CD4-positive, alpha-beta T cell treated with Interleukin-2 at 100 ng/mL for 4 hours (primary cell): ENCODE measurements at places on chromosomes 7 and 10.
A peak's percentile ranks its signal among the peaks of the same experiment; 100 is the strongest.

DNA sequence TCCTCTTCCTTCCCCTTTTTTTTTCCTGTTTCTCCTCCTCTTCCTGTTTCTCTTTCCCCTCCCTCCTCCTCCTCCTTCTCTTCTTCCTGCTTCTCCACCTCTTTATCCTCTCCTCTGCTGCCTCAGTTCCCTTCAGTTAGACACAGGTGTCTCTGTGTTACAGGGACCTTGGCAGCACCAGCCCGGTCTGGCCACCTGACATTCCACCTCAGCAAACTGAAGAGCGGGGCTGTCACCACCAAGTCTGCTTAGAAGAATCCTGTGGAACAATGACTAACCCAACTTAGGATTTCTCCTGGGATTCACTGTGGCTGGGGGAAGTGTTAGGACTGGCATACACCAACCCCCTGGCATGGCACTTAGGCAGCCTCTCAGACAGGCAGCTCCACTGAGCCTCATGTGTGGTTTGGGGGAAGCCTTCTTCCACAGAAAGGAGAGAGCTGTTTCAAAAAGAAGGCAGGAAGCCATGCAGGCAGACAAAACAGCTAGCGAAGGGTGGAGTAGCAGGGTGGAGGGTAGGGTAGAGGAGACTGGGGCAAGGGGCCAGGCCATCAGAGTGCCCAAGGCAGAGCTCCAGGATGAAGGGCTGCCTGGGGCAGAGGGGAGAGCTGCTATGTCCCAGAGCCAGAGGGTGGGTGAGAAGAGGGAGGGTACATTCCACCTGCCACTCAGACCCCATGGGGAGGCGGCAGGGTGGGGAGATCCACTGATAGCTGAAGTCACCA lies 13.2 kb upstream of the GDF10 start:
- no peak for DNase-seq

- DNase-seq: no peak
These were observed 113.3 kb downstream of the ITGA8 start for GRCh38 chr10:15606377-15606776.

- no peak for DNase-seq
These were observed 274.0 kb downstream of the FRMD4A start for GRCh38 chr10:14056610-14057332.

- DNase-seq: no peak
These were observed 534.3 kb downstream of the PTPRN2 start for GRCh38 chr7:158053183-158053915.

GRCh38 chr10:126455766-126456405 lies 67.6 kb upstream of the ADAM12 start:
- no peak for DNase-seq

DNA sequence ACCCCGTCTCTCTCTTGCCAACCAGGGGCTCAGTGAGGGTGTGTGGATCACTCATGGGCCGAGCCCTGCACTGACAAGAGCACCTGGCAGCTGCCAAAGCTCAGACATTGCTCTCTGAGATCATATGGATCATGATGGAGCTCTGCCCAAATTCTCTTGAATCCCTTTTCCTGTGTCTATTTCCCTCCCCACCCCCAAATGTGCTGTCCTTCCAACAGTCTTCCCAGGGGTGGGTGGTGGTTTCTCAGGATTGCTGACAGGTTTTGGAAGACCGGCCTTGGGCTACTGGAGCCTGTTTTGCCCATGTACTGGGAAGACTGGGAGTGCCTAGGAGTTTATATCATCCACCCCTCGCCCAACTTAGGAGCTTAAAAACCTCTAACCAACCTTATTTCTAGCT lies 10.5 kb downstream of the ARHGAP22 start:
- no peak for DNase-seq

DNA sequence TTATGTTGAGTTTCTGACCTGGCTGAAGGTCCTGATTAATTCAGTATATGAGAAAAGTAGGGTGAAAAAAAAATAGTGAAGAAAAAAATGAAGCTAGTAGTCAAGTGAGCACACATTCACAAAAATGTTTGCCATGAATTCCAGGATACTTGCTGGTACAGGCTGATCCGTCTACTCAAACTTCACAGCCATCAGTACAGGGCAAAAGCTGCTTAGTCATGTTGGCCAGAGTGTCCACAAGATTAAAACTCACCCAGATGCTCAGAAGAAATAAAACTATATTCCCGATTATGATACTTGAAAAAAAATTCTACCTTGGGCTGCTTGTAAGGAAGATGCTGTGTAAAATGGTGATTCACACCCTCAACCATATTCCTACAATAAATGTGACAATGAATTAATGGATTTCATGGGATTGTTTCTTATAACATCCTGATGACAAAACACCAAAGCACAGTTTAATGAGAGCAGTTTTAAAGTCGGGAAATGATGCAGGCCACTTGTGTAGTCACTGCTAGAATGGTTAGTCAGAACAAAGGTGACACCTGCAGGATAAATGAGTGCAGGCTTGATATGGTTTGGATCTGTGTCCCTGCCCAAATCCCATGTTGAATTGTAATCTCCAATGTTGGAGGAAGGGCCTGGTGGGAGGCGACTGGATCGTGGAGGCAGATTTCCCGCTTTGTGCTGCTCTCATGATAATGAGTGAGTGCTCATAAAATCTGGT lies 49.2 kb upstream of the ANKRD1 start:
- no peak for DNase-seq

DNA sequence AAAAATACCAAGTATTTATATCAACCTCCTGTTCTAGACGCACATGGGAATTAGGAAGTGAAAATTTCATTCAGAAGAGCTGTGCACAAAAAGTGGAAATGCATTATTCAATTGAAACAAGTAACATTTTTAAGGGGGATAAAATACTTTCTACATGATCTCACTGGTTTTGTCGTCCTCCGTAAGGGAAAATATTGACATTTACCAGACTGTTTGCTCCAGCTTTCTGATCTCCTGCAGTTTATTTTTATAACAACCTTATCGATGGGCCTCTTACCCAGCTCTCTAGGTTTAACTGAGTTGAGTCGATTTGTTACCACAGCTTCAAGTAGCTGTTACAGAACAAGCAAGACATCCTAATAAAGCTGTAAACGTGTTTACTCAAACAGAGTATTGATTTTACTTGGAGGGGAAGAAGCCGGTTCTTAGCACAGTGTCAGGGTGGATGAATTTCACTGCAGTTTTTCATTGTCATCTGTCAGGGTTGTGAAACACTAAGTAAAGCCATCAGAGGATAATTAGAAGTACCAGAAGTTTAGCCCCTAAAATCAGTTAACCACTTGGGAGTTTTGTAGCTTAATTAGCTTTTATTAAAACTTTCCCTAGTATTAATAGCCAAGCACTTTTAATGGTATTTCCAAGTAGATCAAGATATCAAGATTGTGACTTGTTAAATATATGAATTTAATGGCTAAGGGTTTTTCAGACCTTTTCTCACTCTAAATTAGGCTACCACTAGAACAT lies 142.6 kb upstream of the KAT6B start:
- no peak for DNase-seq

DNA sequence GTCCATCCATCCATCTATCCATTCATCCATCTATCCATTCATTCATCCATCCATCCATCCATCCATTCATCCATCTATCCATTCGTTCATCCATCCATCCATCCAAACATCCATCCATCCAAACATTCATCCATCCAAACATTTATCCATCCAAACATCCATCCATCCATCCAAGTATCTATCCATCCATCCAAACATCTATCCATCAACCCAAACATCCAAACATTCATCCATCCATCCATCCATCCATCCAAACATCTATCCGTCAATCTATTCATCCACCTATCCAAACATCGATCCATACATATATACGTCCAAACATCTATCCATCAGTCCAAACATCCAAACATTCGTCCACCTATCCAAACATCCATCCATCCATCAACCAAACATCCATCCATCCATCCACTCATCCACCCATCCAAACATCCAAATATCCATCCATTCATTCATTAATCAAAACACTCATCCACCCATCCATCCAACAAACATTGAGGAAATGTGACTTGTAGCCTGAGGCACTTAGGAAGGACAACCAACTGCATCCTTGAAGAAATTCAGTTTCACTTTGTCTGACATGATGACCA lies 28.8 kb upstream of the MYH16 start:
- DNase-seq: no peak

DNA sequence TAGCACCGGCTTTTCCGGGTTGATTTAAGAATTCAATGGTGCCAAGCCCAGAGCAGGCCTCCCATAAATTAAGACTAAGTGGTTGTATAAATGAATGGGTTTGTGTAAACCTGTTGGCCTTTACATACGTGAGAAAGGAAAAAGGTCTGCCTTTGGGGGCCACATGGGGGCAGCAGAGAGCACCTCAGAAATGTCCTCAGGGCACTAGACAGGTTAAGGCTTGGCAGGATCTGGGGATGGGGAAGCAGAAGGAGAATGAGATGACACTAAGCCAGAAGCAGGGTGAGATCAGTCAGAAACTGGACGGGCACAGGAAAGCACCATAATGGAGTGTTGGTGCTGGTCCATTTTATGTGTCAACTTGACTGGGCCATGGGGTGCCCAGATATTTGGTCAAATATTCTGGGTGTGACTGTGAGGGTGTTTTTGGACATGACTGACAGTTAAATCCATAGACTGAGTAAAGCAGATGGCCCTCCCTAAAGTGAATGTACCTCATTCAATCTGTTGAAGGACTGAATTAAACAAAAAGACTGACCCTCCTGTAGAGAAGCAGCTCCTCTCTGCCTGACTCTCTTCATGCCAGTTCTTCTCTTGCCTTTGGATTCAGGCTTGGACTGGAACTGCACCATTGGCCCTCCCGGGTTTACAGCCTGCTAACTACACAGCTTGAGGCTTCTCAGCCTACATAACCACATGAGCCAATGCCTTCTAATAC lies 58.9 kb downstream of the FRMPD2 start:
- DNase-seq: peak; percentile 17

GRCh38 chr7:25772802-25773201 lies 379.2 kb upstream of the NFE2L3 start:
- no peak for DNase-seq

GRCh38 chr10:48289501-48290238 lies 15.2 kb upstream of the FRMPD2 start:
- DNase-seq: peak; percentile 42

- DNase-seq: no peak
These were observed 533.4 kb upstream of the SEMA3D start for GRCh38 chr7:85719981-85720953.

GRCh38 chr7:82331234-82331633 lies 112.3 kb downstream of the CACNA2D1 start:
- no peak for DNase-seq

GRCh38 chr7:110786328-110786965 lies 304.5 kb upstream of the LRRN3 start:
- no peak for DNase-seq
